Stimulated activated CD8-positive, alpha-beta memory T cell treated with anti-CD3 and anti-CD28 coated beads, Interleukin-15, amount 100 ng/mL, for 24 hours (primary cell): ENCODE measurements at places on chromosomes 7 and 10.
A peak's percentile ranks its signal among the peaks of the same experiment; 100 is the strongest.

DNA sequence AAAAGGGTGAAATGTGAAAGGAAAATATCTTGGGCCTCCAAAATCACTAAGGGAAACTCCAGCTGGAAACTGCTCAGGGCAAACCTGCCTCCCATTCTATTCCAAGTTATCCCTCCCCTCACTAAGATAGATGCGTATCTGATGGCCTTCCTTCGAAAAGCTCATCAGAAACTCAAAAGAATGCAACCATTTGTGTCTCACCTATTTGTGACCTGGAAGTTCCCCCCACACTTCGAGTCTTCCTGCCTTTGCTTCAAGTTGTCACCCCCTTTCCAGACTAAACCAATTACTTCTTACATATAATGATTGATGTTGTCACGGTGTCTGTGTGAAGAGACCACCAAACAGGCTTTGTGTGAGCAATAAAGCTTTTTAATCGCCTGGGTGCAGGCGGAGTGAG lies 69.3 kb downstream of the ST8SIA6 start:
- no peak for DNase-seq

DNA sequence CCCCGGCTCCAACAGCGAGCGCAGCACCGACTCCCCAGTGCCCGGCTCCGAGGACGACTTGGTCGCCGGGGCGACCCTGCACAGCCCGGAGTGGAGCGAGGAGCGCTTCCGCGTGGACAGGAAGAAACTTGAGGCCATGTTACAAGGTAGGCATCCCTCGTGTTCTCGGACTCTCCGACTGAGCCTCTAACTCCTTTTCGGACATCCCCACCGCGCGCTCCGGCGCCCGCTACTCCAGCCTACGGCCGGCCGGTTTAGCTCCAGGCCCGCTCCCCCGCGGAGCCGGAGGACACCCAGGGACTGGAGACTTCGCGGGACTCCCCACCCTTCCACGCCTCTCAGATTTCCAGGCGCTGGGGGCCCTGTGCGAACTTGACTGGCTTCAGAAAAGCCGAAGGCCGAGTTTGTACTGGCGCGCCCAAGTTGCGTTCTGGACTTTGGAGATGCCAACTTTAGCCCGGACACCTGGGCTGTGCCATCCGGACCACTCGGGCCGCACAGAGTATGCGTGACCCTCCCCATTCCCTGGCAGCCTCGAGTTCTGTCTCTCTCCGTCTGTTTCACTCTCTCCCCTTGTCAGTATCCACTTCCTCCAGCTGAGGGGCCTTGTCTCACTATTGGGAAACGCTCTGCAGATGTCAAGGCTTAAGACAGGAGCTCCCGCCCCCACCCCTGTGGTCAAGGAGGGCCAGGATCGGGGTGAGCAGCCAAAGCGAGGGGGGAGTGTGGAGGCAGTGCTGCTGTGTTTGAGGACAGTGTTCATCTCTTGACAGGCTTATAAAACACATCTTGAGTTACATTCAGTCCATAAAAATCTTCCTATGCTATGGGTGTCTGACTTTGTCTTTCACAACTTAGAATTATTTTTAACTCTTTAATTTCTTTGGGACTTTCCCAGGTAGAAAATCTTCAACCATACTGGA lies 777 bp downstream of the BICC1 start:
- DNase-seq = no peak

- no peak for DNase-seq
Measured at GRCh38 chr7:31497516-31497915, 16.4 kb upstream of the ITPRID1 start.

- DNase-seq = no peak
Measured at GRCh38 chr10:37434091-37434490, 308.7 kb downstream of the ANKRD30A start.

DNA sequence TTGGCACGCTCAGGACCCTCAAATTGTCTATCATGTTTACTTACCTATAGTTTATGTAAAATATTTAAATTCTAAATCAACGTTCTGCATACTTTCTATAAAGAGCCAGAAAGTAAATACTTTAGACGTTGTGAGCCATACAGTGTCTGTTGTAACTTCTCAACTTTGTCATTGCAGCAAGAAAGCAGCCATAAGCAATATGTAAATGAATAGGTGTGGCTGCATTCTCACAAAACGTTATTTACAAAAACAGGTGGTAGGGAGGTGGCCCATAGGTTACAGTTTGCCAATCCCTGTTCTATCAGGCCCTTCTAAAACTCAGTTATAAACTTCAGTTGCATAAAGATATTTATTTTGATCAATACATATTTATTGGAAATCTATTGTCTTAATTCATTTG lies 12.1 kb upstream of the NPY start:
- DNase-seq = no peak

DNA sequence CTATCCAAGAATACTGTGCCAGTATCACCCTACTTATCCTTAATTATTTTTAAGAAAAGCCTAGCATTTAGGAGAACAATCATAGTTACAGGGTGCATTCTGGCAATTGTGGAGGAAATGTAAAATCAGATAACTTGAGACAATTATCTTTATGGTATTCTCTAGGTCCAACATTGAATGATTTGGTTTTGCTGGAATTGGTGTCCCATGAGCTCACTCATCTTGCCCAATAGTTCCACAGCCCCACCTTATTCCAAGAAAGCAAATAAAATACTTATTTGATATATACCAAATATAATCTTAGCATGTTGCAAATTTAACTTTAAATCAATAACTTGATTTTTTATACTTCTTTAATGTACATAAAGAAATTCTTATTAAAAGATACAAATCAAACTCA lies 65.3 kb downstream of the DGKB start:
- DNase-seq = no peak

DNA sequence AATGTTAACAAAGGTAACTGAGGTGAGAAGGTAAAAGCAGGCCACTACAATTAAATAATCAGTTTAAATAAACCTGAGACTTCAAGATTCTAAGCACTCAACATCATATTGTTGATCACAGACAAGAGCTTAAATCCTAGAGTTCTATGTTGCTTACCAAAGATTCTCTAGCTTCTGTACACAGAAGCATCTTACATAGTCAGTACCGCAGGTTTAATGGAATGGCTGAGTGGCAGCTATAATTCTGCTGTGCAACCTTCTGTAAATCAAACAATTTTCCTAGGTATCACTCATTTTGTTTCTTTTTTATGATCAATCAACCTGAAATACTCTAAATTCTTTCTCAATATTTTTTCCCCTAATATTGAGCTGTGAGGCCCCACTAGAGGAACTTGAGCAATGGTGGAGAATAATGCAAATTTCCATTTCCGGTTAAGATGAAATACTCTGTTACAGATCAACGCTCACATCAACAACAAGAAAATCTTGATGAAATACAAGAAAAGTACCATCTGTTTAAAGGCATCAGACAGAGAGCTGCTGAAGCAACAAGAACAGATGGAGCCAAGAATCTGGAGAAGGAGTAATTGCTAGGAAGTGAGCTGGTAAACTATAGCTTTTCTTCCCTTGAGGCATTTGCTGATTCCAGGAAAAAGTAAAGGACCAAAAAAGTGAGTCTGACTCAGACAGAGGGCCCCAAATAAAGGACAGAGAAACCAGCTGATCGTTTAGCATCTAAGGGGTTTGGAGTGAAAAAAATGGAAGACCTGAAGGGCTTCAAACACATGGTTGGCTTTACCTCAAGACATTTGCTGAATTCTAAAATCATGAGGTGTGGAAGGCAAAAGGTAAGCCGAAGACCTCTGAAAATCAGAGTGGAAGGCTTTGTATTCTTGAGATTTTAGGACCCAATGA lies 22.6 kb downstream of the PNPLA8 start:
- no peak for DNase-seq

- no peak for DNase-seq
Measured at GRCh38 chr7:132183781-132184380, 392.4 kb downstream of the PLXNA4 start.

GRCh38 chr10:28879875-28880682 lies 202.8 kb downstream of the BAMBI start:
- DNase-seq = no peak

GRCh38 chr10:104300736-104301292 lies 31.8 kb downstream of the GSTO2 start:
- DNase-seq = no peak

DNA sequence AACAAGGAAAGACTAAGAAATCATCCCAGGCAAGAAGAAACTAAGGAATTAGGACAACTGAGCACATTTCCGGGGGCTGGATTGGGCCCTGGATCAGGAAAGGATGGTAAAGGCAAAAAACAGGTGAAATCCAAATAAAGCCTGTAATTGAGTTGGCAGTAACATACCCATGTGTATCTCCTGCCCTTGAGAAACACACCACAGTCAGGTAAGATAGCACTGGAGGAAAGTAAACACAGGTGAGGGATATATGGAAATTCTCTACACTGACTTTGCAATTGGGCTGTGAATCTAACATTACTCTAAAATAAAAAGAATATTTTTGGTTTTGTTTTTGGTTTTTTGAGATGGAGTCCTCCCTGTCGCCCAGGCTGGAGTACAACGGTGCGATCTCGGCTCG lies 140.2 kb upstream of the FRMD4A start:
- DNase-seq = no peak

GRCh38 chr10:84194424-84195043 lies at the start of gene CDHR1:
Gene CDHR1, plus strand, starts transcription at chr10:84194537. Its CDS starts 224 bp downstream, at chr10:84194761.
- peak; percentile 17 for DNase-seq

- DNase-seq = no peak
Measured at GRCh38 chr10:34406463-34407323, 408.4 kb downstream of the PARD3 start.

GRCh38 chr10:80081801-80082750 lies 3.6 kb downstream of the TMEM254 start:
- no peak for DNase-seq

- DNase-seq = no peak
Measured at GRCh38 chr7:156073366-156074052, 261.2 kb upstream of the SHH start.

DNA sequence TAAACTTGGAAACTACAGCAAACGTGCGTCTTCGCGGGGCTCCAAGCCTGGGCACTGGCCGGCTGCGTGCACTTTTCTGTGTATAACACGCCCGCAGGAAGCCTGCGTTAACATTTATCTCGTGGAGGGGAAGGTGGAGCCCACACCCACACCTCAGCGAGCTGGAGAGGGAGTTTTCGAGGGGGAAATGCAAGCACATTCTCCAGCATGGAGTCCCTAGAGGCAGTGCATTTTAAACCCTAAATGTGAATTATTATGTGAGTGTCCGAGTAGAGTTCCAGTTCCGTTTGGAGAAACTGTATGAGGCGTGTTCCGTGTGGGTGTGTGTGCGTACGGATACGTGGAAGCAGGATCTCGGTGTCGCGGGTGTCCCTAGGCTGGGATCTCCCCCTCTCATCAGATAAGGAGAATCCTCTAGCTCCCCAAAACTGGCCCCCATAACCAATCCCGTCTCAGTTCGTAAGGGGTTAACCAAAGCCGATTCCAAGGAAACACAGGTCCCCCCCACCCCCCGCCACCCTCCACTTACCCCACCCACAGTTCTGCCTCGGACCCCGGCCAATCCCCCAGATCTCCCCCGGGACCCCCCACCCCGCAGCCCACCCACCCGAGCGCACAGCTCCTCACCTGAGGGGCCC lies 403 bp downstream of the CDK6 start:
- peak; percentile 26 for DNase-seq

GRCh38 chr7:4460597-4460996 lies 221.5 kb upstream of the FOXK1 start:
- no peak for DNase-seq

- DNase-seq = no peak
Measured at GRCh38 chr10:125084614-125085257, 75.6 kb downstream of the CTBP2 start.

DNA sequence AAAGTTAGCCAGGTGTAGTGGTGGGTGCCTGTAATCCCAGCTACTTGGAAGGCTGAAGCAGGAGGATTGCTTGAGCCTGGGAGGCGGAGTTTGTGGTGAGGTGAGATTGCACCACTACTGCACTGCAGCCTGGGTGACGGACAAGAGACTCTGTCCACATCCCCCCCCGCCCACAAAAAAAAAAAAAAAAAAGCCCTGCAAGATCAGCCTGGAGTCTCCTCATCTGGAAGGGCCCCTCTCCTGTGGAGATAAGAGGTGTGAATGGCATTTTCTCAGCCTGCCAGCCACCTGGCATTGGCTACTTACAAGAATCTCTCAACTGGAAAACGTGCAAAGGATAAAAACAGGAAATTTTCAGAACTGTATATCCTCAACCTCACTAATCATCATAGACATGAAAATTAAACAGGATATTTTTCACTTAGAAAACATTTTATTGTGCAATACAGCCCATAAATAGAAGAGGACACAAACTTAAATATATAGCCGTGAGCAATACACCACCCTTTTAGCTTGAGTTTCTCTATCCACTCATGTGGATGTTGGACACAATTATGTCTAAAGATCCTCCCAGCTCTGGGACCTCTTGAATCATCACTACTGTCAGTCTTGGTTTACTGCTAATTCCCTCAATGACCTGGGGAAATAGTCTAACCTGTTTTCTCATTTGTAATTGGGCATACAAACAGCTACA lies 11.3 kb upstream of the TSPAN15 start:
- DNase-seq = no peak

DNA sequence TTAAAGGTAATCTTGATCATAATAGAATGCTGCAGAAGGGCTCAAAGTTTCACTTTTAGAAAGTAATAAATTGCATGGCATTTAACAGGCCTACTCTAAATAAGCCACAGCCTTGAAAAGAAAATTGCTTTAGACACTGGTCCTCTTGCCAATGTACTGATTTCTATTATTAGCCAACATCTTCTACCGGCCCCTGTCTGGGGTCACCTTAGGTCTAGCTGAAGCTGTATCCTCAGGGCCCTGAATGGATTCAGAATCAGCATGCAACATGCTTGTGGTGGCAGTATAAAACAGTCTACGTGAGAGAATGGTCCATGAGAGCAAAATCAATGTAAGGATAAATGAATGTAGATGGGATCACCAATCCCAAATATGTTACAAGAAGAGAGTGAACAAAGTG lies 541.9 kb downstream of the PCDH15 start:
- DNase-seq = no peak

- DNase-seq = no peak
Measured at GRCh38 chr10:48187713-48188485, 86.6 kb downstream of the FRMPD2 start.

GRCh38 chr7:149845257-149845980 lies 7.2 kb downstream of the ZNF862 start:
- no peak for DNase-seq

- no peak for DNase-seq
Measured at GRCh38 chr10:71684356-71685173, 35.0 kb downstream of the C10orf105 start.

- no peak for DNase-seq
Measured at GRCh38 chr7:89312551-89312950, 517.0 kb upstream of the TEX47 start.

- no peak for DNase-seq
Measured at GRCh38 chr10:90138844-90139243, 437.5 kb downstream of the KIF20B start.

DNA sequence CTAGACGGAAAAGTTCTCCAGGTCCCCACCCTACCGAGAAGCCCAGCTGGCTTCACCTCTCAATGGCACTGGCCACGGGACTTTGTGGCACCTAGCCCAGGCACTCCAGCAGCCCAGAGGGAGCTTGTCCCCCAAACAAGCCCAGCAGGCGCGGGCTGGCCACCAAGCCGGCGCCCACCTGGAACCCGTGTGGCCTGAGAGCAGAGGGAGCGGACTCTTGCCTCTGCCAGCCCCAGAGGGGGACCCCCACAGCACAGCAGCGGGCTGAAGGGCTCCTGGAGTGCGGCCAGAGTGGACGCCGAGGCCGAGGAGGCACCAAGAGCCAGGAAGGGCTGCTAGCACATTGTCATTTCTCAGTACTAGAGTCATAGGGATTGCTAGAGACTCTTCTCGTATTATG lies 671.4 kb downstream of the CNTNAP2 start:
- DNase-seq = no peak

- no peak for DNase-seq
Measured at GRCh38 chr10:15224948-15225347, 56.5 kb upstream of the NMT2 start.
